ENCODE measurements at places on chromosomes 6 and 20.

DNA sequence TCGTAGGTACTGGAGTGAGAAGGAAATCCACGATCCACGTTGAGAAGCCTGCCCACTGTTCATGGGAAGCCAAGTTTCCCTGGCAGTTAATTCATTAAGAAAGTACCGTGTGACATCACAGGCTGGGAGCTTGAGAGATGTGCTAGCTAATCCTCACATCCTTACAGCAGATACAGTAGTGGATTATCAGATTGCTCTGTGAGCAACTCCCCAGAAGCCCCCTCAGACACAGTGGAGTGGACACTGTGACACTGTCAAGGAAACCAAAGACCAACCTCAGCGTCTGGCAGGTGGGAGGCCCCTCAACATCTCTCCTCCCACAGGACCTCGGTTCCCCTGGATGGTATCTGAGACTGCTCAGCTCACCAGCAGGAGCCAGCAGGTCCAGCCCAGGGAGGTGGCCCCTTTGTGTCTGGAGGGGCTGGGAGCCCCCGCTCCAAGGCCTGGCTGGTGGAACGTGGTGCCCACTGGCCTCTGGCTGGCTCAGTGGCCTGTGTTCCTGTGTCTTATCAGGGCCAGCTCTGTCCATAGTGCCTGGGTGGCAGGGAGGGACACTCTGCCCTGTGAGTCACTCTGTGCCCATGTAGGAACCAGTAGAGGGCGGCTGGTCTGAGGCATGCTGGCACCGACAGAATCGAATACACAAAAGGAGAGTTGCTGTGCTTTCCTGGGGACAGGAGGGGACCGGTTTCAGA lies 7.2 kb downstream of the PYGB start:
- DNase-seq, result peak; percentile 39

GRCh38 chr6:50145125-50145524 lies 95.4 kb upstream of the DEFB112 start:
- DNase-seq, result no peak

GRCh38 chr6:111277819-111278218 lies 190.5 kb downstream of the SLC16A10 start:
- no peak for DNase-seq

DNA sequence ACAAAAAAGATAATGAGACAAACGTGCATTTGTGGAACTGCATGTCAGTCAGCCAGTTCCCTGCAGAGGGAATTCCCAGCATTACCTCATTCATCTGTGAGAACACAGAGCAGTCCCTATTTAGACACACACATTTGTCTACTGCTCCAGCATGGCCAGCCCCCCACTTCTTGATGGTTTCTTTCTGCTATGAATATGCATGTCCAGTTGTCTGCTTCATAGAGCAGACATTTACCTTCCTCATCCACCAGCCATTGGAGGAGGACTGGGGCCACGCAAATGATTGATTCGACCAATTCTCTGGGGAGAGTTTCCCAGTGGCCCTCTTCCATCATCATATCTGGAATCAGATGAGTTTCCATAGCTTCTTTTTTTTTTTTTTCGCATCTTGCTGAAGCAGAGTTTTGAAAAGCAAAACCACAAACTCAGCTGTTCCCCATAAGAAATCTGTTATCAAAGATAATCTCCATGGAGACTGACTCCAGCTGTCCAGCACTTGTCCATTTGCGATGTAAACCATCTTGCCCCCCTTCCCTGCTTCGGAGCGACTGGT lies 11.8 kb downstream of the ENPP1 start:
- no peak for DNase-seq

- no peak for DNase-seq
Observed at GRCh38 chr6:113842165-113842564, 15.0 kb upstream of the MARCKS start.

DNA sequence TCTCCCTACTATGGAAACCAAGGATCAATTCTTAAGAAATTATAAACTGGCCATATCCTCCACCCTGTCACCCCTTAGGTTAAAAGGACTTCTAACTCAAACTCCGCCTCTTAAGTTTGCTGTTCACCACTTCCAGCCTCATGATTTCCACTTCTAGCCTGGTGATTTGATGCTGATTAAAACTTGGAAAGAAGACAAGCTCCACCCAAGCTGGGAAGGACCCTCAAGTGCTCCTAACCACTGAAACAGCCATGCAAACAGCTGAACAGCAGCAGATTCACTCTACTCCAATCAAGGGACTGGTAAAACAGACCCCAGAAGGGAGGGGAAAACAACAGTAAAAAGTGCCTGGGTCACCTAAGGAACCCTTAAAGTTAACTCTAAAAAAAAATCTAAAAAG lies 10.3 kb downstream of the LCA5 start:
- no peak for DNase-seq

DNA sequence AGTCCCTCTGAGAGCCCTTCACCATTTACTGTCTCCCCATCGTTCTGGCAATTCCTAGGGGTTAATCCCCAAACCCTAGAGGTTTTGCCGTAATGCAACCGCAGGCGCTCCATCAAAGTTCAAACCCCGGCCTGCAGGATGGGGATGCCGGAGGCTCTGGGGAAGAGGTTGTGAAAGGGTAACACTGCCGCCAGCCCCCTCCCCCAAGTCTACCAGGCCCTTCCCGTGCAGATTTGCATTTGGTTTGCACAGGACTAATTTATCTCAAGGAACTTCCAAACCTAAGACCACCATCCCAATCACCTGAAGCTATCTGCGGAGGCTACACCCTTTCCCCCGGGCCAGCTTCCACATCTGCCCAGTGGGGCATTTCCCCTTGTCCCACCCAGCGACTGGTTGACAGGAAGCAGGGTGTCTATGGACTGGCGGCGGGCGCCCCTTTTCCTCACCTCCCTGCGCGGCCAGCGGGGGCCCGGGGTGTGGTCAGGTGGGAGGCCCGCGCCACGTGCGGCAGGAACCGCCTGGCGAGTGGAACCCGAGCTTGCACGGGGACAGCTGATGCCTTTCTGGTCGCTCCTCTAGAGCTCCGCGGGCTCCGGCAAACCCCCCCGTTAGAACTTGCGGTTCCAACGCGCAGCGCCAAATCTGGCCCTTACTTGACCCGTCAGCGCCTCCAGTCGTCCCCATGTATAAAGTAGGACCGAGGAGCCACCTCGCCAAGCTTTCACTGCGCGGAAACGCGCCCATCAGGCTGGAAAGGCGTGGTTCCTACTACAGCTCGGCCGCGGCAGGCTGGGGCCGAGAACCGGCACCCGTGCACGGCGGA lies 9.4 kb upstream of the SLC4A11 start:
- no peak for DNase-seq

GRCh38 chr6:4806337-4806725 lies 30.1 kb downstream of the CDYL start:
- DNase-seq, result no peak

GRCh38 chr6:21228411-21228810 lies 365.1 kb upstream of the SOX4 start:
- DNase-seq, result no peak

- peak; percentile 1 for DNase-seq
Observed at GRCh38 chr6:16392010-16392409, 153.6 kb downstream of the GMPR start.

DNA sequence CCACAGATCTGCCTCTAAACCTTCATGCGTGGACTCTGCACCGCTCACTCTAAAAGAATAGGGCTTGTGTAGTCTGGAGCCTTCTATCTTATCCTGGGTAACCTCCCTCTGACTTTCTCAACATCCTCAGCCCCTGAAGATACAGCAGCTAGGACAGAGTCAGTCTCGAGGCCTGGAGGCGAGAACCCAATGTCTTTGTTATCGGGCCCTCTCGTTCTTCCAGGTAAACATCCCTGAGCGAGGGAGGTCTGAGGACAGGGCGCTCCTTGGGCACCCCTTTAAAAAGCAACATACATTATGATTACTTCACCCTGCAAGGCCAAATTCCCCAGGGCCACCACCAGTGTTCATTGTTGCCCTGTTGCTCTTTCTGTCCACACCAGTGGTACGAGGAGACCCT lies 110.8 kb upstream of the PRND start:
- DNase-seq, result no peak

- peak; percentile 87 for DNase-seq
Observed at GRCh38 chr20:59751075-59751711, 146.9 kb downstream of the PHACTR3 start.

GRCh38 chr20:10536531-10536930 lies 101.4 kb downstream of the SLX4IP start:
- no peak for DNase-seq

- no peak for DNase-seq
Observed at GRCh38 chr6:108655806-108656651, 95.3 kb downstream of the FOXO3 start.

GRCh38 chr6:140533526-140533925 lies 1159.1 kb upstream of the CITED2 start:
- DNase-seq, result no peak

- no peak for DNase-seq
Observed at GRCh38 chr20:46993465-46994095, 98.9 kb downstream of the EYA2 start.

- no peak for DNase-seq
Observed at GRCh38 chr6:105045526-105045925, 88.6 kb downstream of the LIN28B start.

DNA sequence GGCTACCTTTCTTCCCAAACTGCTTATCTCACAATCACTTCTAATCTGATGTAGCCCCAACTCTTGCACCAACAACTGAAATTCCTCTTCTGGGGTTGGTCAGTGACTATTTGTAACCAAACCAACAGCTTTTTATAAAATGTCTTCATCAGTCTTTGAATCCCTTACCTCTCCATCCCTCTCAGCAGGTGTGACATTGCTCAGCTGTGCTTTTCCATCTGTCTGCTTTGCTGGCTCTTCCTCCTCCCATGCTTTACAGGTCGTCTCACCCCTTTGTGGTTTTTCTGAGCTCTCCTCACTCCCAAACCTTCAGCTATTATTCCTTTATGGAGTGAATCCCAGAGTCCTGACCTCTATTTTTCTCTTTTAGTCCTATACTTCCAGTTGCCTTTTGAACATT lies 5.9 kb downstream of the MAP7 start:
- no peak for DNase-seq

GRCh38 chr6:80541181-80541580 lies 434.7 kb downstream of the BCKDHB start:
- DNase-seq, result no peak

GRCh38 chr6:116412270-116412669 lies 41.5 kb downstream of the DSE start:
- no peak for DNase-seq

- no peak for DNase-seq
Observed at GRCh38 chr6:132142768-132143167, 191.6 kb upstream of the CCN2 start.

DNA sequence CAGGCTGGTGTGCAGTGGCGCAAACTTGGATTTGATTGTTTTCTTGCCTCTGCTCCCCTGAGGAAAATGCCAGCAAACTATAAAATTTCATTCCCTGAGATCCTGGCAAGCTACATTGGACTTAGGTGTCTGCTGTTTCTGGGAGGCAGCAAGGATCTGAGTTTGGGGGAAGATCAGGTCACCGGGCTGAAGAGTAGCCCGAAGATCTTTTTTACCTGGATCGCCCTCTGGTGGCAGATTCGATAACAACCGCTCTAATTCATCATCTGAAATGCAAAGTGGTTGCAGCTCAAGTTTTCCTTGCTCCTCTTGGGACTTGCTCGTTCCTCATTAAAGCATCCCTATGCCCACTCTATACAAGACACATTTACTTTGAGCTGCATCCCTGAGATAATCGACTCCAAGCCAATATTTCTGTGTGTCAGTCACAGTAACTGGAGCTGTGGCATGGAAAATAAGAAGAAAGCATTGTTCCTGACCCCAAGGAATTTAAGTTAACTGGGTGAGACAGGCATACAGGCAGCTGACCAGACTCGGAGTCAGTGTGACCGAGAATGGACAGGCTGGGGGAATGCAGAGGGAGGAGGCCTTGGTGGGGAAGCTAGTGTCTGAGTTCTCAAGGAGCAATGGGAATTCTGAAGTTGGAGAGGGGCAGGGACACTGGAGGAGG lies 131.8 kb upstream of the PROKR2 start:
- no peak for DNase-seq

- no peak for DNase-seq
Observed at GRCh38 chr20:19003366-19004336, 190.1 kb downstream of the SCP2D1 start.

DNA sequence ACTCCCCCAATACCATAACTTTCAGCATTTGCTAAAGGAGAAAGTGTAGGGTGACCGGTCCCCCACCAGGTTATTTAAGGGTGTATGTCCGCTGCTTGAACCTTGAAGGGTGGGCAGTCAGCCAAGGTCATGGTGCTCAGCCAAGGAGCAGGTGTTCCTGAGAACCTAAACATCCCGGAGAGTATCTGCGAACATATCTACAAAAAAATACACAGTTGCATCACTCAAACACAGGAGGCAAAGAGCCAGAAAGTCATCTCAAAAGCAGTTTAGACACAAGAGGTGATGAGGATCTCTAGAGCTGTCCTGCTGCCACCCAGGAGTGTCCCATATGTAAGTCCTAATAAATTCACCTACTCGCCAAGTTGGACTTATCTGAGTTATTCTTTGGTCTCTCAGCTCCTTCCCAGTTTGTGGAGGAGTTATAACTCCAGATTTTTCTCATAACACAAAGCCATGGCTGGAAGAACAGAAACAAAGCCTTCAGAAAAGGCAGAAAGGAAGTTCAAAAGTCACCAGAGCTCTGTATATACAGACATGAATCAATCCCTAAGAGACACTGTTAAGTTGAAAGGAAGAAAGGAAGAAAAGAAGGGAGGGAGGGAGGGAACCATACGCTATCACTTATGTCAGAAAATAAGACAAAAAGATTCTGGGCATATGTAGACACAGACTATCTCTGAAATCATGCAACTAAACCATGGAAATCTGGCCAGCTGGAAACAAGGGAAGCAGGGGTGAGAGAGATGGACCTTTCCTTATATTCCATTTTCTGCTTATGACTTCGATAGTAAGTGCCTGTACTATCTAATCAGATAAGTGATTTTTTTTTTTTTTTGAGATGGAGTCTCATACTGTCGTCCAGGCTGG lies 11.3 kb downstream of the MBOAT1 start:
- DNase-seq, result no peak

- no peak for DNase-seq
Observed at GRCh38 chr6:89297695-89298351, 17.3 kb downstream of the GABRR2 start.

DNA sequence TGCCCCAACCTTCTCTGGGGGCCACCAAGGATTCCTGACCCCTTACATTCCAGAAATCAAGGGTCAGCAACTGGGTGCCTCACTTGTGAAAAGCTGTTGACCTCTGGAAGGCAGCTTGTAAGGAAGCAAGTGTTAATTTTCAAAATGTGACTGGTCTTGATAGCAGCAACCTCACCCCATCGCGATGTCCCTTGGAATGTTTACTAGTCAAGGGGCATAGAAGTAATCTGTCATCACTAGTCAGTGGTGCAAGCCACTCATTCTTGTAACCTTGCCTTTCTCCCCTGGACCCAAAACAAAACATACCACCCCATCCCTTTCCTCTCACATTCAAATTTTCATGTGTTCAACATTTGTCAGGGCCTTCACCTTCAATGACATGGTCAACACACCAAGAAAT lies 30.5 kb downstream of the TBX18 start:
- DNase-seq, result no peak

- DNase-seq, result no peak
Observed at GRCh38 chr6:170198298-170198697, 92.6 kb downstream of the DLL1 start.

DNA sequence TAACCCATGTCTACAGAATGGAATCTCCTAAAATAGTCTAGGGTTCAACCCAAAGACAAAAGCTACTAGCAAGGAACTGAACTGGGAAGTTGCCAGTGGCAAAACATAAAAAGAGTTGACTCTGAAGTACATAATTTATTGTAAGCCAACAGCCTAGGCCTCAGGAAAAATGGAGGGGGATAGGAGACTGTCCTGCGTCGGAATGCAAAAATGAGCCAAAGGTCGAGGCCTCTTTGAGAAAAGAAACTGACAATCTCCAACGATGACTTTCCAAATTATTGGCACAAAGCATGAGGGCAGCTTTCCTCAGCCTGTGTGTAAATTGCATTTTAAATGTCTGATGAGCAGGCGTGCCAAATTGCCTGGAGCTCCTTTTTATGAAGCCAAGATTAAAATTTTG lies 2.1 kb downstream of the COL12A1 start:
- no peak for DNase-seq

Measured in amygdala (tissue), 56 donors.